ENCODE measurements at places on chromosomes 16 and 17.

DNA sequence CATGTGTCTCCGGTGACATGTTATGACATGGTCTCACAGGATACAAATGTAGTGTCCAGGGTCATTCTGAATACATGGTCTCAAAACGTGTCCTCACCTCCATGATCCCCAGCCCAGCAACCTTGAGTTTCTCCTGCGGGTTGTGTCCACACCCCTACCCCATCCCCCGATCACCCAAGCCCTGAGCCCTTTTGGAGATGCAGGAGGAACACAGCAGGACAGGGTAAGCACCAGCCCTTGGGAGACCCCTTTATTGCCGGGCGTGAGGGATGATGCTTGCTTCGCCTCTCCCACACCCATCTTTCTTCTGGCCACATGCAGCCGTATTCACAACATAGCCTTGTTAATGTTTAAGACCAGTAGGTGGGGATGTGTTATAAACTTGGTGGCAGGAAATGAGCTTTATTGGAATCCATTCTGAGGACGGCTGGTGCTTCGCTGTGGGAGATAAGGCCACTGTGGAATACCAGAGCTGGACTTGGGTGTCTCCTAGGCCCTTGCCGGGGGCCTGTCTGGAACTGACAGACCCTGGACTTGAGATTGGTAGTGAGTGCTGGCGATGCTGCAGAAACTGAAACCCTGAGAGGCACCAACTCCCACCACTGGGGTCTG is 5.5 kb downstream of the TMEM132E start:
- no peak for DNase-seq

- no peak for DNase-seq
These were observed 5.8 kb downstream of the ZC3H7A start for GRCh38 chr16:11791144-11791828.

DNA sequence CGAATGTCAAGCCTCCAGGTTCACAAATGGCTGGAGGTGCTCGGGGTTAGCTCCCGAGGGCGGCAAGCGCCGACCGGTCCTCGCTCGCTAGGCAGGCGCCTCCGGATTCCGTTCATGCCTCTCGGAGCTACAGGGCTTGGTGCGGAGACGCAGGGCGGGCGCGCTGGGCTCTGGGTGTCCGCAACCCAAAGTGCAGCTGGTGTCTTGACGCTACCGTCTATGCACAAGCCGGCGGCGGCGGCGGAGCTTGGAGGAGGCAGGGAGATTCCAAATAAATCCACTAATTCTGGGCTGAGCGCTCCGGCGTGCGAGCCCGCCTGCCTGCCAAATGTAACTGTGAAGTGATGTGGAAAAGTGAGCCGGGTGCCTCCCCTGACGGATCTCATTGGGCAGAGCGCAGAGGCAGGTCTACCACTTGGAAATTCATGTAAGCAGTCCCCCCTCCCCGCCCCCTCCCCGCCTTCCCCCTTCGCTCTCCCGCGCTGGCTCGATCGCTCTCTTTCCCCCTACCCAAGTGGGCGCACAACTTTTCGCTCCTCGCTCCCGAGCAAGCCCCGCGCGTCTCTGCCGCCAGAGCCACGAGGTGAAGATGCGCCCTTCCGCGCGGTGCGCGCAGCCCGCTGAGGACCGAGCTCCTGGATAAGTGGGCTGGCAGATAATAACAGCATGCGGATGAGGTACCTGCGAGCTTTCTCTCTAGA is at the start of gene CDH8:
Gene CDH8 (minus strand): TSS at position 338 of the 701 bp plus-strand sequence. CDS start 15,035 bp downstream, outside the sequence.
- DNase-seq = no peak

GRCh38 chr16:48165961-48166578 is 10.3 kb upstream of the ABCC12 start:
- no peak for DNase-seq

- no peak for DNase-seq
These were observed 33.7 kb downstream of the TADA2A start for GRCh38 chr17:37440424-37440823.

GRCh38 chr17:14784997-14785696 is 480.0 kb downstream of the PMP22 start:
- DNase-seq = no peak

- DNase-seq = no peak
These were observed 29.7 kb downstream of the DUSP14 start for GRCh38 chr17:37519251-37519985.

DNA sequence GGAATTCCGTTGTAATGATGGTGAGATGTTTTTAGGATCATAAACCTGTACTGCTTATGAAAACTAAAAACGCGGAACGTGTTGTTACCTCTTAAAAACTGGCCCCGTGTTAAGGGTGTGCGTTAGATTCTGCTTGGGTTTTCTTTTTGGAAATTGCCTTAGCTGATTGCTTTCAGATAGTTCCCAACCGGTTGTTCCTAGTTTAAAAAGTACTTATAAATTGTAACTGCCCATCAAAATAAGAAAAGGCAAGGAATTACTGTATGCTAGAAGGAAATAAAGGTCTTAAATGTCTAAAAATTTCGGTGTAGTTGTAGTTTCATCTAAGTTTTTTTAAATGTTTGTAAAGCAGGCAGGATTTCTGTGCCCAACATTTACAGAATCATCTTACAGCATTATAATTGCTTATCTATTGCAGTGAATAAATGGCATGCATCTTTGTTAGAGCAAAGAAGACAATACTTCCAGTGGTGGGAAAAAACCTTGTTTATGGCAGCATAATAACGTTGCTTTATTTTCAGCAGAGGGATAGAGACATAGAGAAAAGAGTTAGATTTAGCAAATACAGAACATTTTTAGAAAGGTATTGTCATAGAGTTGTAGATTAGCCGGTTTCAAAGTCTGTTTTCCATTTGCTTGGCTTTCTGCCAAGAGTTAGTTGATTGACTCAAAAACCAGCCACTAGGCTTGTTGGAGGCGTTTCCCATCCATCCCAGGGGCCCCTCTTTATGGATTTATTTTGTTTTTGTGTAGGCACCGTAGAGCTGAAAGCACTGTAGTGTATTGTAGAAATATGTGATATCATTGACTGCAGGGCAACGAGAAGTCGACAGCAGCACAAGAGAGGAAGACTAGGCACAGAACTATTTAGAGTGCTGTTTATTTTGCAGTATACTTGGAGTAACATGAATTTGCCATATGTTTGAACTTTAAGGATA is 1.7 kb downstream of the PPM1D start:
- peak; percentile 72 for DNase-seq
